ENCODE measurements at places on chromosomes 5 and 9.

DNA sequence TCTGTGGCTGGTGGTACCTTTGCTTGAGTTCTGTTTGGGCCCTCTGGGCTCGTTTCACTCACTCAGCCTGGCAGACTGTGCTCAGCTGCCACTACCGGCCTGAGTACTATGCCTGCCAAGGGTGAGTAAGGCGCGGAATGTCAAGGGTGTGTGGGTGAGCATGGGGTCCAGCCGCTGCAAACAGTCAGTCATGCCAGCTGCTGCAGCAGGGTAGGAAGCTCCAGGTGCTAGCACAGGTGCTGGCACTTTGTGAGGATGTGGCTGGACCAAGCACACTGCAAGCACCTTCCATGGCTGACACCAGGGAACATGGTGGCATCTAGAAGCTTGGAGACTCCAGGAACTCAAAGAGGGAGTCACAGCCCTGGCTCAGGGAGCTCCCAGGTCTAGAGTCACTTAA lies 368.6 kb upstream of the ACO1 start:
- no peak for DNase-seq

- peak; percentile 31 for DNase-seq
These were observed 81.8 kb downstream of the NLN start for GRCh38 chr5:65803699-65804391.

DNA sequence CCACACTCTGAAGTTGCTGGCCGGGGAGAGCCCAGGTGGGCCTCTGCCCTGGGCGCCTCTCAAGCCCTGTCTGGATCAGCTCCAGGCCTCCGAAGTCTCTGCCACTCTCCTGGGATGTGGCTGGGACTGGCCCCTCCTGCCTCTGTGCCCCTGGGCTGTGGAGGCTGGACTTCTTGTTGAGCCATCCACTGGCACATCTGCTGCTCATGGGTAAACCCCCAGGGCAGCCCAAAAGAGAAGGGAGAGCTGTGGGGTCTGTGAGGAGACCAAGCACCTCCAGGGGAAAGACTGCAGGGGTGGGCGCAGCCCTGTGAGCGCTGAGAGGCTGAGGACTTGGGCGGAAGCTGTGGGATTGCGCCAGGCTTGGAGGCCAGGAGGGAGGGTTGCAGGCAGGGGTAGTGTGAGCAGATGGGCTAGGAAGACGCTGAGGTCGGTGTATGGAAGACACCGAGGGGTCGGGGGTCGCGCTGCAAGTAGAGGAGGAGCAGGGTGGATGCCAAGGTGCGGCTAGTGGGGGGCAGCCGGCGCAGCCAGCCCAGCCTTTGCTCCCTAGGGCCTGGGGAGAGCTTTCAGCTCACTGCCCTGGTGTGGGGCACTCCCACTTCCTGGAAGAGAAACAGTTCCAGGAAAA lies 118.1 kb downstream of the WNK2 start:
- no peak for DNase-seq

DNA sequence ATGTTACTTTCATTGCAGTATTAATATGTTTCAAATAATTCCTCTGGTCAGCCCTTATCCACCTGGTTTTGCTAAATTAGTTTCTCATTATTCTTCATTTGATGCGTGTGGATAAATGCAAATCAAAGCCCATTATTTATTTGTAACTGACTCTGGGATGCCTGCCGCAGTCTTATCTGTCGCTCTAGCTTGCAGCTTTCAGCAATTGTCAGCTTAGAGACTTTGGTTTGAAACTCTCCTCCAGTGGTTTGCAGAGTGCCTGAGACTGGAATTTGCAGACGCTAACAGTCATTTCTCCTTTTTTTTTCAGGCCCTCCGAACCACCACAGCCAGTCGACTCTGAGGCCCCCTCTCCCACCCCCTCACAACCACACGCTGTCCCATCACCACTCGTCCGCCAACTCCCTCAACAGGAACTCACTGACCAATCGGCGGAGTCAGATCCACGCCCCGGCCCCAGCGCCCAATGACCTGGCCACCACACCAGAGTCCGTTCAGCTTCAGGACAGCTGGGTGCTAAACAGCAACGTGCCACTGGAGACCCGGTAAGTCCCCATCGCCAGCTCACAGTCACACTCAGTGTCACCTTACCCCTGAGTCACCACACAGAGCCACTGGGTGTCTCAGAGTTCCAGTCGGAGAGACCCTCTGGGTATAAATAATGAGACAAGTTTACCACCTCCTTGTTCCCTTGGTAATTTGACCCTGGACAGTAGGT lies 339.0 kb upstream of the WWC1 start:
- DNase-seq, result no peak

DNA sequence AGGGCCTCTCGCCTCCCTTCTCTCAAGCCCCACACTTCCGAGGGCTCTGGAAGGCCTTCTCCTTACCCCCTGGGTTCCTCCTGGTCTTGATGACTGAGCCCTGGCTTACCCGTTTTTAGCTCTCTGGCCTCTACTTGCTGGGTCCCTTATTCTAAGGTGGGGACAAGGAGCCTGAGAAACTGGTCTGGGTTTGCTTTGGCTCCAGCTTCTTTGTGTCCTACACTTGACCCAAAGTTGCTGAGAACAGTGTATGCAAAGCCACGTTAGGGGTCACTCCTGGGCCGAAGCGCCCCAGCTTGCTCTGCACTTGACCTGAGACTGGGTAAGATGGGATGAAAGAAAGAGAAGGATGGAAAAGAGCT lies 788 bp downstream of the ZNF346 start:
- DNase-seq, result peak; percentile 17

- DNase-seq, result no peak
These were observed 39.9 kb upstream of the SMIM15 start for GRCh38 chr5:61202213-61202612.
